Right renal cortex interstitium (tissue), 3 donors: ENCODE measurements at places on chromosomes 6 and 20. TPM values are rescaled to one million over a fixed set of nuclear protein-coding genes. Genes with fewer than 3 reads are reported as not detected.

GRCh38 chr6:4848382-4849068 is 72.3 kb downstream of the CDYL start:
- DNase-seq: no peak

CEP162 gene
- 20.6 TPM for polyA plus RNA-seq

GRCh38 chr6:21061892-21062291 is 527.6 kb downstream of the CDKAL1 start:
- DNase-seq: no peak

UNC93A gene
- polyA plus RNA-seq: 6.5 TPM

GRCh38 chr20:41393705-41394066 is 27.1 kb upstream of the EMILIN3 start:
- no peak for DNase-seq

RBBP8NL gene
- 1.4 TPM for polyA plus RNA-seq

DNA sequence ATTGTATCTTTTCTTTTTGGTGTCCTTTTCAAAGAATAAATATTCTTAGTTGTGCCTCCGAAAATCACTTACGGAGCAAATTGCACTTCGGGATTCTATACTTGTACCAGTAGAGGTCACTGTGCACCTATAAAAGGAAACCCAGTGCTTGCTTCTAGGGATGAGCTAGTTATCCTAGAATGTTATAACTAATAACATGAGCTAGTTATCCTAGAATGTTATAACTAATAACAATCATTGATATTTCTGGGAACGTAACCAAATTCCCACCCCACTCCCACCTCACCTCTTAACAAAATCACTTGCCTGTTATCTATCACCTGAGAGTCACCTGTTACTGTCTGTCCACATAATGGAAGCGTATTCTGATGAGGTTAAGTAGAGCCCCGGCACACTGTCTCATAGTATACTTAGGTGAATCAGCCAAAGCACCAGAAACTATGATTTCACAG is 126.9 kb upstream of the TIAM2 start:
- DNase-seq: no peak

DNA sequence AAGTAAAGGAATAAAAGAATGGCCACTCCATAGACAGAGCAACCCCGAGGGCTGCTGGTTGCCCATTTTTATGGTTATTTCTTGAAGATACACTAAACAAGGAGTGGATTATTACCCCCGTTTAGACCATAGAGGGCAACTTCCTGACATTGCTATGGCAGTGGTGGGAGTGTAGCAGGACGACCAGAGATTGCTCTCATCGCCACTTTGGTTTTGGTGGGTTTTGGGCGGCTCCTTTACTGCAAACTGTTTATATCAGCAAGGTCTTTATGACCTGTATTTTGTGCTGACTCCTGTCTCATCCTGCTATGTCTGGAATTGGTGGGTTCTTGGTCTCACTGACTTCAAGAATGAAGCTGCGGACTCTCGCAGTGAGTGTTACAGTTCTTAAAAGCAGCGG is 78.7 kb downstream of the C6orf52 start:
- DNase-seq: no peak

- DNase-seq: no peak
These were observed 122.2 kb downstream of the COL19A1 start for GRCh38 chr6:69988458-69989126.

DNA sequence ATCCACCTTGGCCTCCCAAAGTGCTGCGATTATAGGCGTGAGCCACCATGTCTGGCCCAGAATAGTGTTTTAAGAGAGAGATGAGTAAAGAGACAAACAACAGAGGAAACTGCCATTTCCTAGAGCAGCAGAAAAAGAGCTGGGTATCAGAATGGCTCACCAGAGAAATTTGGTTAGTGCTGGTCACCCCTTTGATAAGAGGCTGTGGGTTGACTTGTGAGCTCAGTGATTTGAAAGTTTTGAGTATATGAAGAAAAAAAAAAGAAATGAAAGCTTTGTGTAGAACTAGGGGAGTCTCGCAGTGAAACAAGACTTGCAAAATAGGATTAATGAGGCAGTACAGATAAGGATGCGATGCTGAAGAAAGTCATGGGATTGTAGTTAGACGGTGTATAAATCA is 29.6 kb downstream of the MGME1 start:
- DNase-seq: no peak

SLC35F1 gene
- polyA plus RNA-seq: 3.6 TPM

HSP90AB1 gene
- polyA plus RNA-seq: 1,281 TPM

GRCh38 chr6:169246445-169246844 is 7.2 kb downstream of the THBS2 start:
- DNase-seq: no peak

GRCh38 chr20:47544240-47544639 is 42.6 kb downstream of the NCOA3 start:
- DNase-seq: no peak

DNA sequence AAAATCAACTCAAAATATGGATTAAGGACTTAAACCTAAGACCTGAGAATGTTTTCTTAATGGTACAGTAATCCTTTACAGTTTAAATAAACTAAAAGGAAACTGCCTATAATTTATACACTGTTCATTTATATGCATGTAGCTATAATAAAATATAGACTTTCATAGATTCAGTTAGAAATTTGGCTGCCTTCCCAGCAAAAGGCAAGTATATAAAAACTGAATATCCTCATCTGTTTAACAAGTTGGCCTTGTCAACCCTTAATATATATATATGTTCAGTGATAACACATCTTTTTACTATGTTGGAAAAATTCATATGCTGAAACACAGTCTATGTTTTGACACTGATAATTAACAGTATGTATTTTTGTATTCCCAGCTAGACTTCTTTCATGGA is 123.1 kb downstream of the GRIK2 start:
- DNase-seq: no peak

- no peak for DNase-seq
These were observed 13.1 kb downstream of the B4GALT5 start for GRCh38 chr20:49700411-49701185.

ADGRF1 gene
- 51.8 TPM for polyA plus RNA-seq

DNA sequence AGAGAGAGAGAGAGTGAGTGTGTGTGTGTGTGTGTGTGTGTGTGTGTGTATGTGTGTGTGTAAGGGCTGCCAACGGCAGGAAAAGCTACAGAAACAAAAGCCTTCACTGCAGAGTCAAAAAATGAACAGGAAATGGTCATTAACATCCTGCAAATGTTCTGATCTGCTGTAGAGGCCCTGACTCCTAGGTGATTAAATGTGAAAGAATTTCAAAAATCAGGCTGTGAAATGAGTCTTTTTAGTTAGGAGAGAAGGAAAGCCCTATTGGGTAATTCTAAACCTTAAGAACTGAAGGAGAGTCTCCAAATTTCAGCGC is 166.5 kb upstream of the MYLIP start:
- no peak for DNase-seq

DNA sequence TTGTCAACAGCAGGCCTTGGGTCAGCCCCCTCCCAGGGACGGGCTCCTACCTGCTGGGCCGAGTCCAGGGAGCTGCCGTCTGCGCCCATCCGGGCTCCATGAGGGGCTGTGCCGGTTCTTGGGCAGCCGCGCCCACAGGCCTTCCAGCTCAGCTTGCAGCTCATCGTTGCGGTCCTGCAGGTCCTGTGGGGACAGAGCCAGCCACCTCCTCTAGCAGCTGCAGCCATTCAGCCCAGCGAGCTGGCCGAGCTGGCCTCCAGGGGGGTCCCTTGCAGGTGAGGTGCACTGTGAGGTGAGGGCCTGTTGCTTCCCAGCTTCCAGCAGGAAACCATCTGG is 74.4 kb downstream of the GINS1 start:
- no peak for DNase-seq

- no peak for DNase-seq
These were observed 10.5 kb downstream of the SYTL3 start for GRCh38 chr6:158660333-158660754.

DNA sequence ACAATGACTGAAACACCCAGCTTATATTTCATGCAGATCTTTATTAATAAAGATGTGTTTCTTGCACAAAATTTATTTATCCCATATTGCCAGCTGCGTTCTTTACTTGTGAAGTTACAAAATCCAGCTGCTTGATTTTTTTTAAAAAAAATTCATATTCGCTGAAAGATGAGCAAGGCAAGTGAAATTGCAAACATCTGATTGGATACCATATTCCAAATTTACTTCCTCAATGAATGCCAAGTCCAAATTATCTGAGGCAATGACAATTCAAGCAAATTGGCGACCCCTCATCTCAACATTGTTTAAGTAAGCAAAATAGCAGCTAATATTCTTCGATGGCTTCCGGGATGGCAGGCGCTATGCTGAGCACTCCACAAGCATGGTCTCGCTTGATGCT is 37.7 kb downstream of the ZFP64 start:
- DNase-seq: no peak

- no peak for DNase-seq
These were observed 48.4 kb downstream of the GCNT2 start for GRCh38 chr6:10569392-10570127.

- DNase-seq: no peak
These were observed 12.7 kb upstream of the HLA-DRB1 start for GRCh38 chr6:32602383-32602782.

DNA sequence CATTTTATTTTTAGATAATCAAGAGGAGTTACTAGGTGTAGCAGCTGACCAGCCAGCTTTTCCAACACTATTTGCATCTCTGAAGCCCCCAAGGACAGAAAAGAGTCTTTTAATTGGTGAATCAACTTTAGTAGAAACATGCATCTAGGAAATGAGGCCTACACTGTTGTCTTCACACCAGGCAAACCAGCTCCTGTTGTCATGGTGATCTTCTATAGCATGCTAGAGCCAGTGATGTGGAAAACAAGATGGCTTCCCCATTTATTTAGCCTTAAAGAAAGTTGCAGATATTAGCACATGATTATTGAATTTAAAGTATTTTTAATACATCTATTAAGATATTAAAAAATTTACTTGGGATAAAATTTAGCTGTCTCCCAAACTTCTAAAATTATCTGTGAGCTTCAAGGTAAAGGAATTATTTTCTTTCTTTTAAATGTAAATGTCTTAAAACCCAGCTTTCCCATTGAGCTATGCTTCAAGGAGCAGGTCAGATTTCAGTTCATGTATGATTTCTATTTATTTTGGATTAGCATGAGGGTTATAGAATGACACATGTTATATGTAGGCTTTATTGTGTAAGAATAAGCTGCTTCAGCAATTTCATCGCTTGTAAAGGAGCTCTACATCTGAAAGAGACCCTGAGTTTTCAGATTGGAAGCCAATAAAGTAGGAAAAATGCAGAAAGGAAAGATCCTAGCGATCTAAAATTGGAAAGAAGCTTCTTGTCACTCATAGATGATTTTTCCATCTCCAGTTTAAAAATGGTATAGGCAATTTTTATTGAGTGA is 564.9 kb upstream of the CITED2 start:
- DNase-seq: no peak

DNA sequence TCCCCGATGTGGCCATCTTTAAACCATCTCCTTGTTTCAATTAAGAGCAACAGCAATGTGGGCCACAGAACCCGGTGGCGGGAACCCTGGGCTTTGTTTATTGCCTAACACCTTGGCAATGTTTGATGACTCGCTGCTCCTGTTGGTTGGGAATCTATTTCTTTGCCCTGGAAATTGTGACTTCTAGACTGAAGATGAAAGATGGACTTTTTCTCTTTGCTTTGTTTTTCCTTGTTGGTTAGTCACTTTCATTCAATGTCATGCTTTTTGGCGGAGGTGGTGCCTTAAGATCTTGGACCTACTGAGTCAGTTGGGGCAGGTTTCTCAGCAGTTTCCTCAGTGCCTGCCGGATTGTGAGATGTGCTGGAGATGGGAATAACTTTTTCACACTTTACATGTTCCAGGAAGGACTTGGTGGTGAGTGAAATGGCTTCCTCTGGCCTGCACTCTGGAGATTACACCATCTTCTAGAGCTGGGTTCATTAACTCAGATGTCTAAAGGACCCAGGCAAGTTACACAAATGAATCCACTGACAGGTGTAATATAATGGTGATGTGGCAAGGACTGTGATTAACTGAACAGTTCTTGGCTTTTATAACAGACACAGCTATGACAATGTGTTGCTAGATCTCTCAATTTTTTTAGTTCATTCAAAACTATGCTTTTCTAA is 56.3 kb downstream of the TSHZ2 start:
- no peak for DNase-seq

DNA sequence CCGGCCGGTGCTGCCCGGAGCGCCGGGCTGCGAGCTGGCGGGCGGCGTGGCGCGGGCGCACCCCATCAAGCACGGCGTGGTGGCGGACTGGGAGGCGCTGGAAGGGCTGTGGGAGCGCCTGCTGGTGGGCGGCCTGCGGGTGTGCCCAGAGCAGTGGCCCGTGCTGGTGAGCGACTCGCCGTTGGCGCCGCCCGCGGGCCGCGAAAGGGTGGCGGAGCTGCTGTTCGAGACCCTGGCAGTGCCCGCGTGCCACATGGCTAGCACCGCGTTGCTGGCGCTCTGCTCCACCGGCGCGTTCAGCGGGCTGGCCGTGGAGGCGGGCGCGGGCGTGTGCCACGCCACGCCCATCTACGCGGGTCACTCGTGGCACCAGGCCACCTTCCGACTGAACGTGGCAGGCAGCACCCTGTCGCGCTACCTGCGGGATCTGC is 517 bp downstream of the ACTL10 start:
- DNase-seq: no peak
